ENCODE measurements at places on chromosomes 5 and 9.

GRCh38 chr9:5949103-5949699 lies 58.5 kb downstream of the MLANA start:
- no peak for DNase-seq

- no peak for DNase-seq
Observed at GRCh38 chr5:43244823-43245565, 53.0 kb downstream of the NIM1K start.

- DNase-seq = no peak
Observed at GRCh38 chr5:33507426-33507825, 66.7 kb downstream of the TARS1 start.

DNA sequence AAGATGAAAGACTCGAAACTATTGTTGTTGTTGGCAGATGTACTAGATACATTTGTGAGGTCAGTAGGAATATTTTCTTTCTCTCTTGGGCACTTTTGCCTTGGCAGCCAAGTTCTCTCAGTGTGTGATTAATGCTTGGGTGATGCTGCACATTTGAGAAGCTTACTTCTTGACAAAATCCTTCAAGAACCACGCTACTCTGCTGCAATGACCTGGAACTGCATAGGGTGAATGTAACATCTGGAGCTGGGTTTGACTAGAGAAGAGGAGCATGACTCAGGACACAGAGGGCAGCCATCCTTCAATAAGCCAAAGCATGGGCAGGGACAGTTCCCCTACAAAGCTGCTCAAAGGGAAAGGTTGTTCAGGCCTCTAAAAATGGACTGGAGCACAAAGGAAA lies 75.5 kb upstream of the PUM3 start:
- DNase-seq = no peak

DNA sequence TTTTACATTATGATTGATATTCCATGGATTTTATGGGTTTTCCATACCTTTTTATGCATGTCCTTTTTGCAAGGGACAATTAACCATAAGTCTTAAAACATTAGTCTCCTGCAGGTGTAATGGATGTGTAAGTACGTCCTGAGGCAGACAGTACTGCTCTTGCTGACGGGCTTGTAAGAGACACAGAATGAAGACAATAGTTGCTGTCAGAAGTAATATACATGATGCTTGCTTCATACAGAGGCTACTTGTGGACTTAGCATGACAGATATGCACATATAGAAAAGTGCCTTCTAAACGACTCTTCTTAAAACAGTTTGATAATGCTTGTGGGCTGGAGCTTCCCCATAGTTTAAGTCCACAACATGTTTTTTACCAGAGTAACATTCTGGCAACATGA lies 182.7 kb downstream of the SPATA31D1 start:
- no peak for DNase-seq

DNA sequence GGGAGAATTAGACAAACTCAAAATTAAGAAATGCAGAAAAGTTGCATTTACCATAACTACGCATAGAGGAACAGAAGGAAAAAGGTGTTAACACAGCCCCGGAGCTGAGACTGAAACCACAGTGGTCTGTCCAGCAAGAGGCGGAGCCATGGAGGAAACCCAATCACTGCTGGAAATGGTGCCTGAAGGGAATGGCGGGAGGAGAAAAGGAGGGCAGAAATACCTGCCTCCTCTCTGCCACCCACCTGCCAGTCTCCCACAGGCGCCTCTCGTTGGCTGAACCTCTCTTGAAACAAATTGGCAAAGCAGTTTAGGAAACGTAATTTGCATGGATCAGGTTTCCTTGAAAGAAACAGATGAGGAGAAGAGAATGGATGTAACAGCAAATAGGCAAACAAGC lies 9.7 kb upstream of the PRKACG start:
- DNase-seq = no peak

DNA sequence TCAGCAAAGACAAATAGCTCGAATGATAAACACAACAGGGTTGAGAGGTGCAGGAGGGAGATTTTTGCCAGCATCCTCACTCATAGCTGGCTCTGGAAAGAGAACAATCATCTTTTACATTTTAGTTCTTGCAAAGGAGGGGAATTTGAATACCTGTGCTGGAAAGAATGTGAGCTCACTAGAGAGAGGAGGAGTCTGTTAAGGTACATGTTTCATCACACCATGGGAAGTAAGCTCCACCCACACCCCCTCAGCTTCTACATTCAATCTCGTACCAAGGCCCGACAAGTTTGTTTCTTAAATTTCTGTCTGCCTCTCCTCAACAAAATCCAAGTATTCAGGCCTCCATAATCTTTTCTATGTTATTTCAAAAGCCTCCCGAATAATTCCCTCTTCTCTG lies 254.6 kb downstream of the BRINP1 start:
- no peak for DNase-seq

- DNase-seq = no peak
Observed at GRCh38 chr5:154287136-154287535, 96.6 kb downstream of the GALNT10 start.

DNA sequence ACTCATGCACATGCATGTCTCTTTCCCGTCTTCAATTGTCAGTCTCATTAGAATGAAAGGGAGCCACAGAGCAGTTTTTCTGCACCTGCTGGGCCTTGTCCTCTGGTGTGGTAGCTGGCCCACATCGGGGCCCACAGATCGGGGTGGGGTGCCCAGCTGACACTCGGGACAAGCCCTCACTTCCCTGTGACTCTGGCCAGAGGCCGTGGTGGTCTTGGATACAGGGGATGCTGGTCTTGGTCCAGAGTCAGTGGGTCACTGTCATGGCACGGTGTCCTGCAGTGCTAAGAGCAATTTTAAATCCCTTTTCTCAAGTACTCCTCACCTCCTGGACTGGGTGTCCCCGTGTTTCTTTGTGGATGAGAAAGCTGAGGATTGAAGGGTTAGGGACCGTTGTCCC lies 193.2 kb downstream of the CACNA1B start:
- peak; percentile 30 for DNase-seq

GRCh38 chr5:1542781-1543180 lies 19.0 kb upstream of the LPCAT1 start:
- DNase-seq = peak; percentile 81

- no peak for DNase-seq
Observed at GRCh38 chr9:126435105-126435504, 108.5 kb downstream of the MVB12B start.

DNA sequence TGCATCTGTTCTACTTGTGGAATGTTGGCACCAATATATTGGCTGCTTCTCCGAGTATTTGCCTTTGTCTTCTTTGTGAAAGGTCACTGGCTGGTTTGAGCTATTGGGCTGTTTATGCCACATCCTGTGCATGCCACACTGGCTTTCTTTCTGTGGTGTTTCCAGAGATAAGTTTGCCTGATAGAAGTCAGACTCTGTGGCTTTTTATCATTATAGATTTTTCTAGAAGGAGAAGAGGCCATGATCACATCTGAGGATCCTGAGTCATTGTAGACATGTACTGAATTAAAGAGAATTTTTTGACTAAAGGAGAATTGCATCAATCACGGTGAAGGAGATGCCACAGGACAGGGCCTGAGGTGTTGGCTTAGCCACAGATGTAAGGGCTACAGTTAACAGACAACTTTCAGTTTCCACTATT lies 26.5 kb upstream of the CDKN2B start:
- no peak for DNase-seq
